ENCODE measurements at places on chromosomes 7 and 10. TPM values are rescaled to one million over a fixed set of nuclear protein-coding genes. Genes with fewer than 3 reads are reported as not detected.

DNA sequence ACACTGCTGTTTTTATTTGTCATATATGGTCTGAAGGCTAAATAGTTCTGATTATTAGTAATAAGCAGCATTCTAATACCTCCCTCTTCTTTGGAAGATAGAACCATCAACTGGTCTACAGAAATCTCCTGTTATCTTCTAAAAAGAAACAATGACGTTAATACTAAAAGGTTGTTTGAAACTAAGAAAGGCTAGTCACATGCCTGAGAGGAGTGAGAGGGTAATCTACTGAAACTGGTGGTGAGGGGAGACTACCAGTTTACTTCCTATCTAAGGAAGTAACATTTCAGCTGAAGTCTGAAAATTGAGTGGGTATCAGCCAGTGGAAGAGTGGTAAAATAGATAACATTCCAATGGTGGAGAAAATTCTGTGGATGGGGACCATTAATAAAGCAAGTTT lies 48.4 kb downstream of the FGFBP3 start:
- no peak for DNase-seq

DNA sequence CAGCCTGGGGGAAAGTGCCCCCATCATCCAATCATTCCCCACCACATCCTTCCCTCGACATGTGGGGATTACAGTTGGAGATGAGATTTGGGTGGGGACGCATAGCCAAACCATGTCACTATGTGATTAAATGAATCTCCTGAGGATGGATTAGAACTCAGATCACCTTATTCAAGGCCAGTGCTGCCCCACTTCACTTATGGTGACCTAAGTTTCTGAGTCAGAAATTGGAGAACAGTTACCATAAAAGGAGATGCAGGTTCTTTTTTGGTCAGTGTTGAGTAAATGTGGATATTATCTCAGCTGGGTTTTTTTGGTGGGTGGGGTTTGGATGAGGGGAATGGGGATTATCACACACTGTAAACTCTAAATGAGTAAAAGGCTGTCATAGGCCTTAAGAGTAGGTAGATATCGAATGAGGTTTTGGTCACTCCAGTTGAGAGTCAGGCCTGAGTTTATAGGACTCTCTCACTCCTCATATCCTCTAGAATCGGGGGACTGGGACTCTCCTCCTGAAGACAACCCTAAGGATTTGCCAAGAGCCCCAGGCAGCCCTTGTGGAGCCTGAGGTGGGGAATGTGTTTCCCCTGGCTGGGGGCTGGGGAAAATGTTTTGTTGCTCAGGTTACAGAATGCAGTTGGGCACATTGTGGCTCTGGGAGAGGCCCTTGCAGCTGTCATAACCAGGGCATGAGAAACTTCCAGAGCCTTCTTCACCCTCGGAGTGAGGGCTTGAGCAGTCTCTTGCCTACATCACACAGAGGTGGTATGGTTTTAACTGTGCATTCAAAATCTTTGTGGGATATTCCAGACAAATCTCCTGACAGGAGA lies 213.0 kb downstream of the BAMBI start:
- DNase-seq: no peak

DNA sequence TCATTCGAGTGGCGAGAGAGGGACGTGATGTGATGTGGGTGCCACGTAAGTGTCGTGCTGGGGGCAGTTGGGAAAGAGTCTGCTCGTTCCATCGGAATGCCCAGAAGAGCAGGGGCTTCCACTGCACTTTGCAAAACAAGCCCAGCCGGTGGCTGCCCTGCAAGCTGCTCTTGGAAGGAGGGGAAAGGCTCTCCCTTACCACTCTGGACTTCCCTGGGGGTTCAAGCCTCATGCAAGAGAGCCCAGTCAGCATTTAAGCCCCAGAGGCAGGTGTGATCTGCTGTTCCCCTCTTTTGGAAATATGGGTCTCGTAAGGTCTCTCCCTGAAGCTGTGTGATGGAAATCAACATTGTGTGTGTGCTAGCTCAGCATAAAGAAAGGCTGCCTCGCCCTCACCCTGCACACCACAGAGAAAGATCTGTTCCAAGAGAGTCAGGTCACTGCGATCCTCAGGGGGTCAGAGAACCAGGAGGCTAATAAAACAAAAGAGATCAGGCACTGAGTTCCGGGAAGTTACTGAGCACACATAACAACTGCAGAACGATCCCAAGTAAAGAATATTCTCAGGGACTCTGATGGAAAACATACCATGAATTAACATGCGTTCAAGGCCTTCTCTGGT lies 212.5 kb downstream of the ADAM12 start:
- no peak for DNase-seq

DNA sequence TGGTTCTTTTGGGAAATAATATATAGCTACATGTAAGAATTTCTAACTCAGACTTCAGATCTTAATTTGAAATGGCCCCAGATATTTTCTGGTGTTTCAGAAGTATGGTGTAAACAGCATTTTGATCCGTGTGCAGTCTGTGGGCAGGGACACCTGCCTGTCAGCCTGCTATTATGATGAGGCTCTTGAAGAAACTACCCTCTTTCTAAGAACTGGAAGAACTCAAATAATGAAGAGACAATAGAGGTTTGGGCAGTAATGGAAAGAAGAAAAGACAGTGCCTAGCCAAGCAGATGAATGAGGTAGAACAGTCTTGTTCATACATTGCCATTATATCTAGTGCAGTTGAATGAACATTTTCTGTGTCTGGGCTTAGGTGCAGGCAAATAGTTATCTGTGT lies 256.6 kb downstream of the ARHGAP21 start:
- DNase-seq: no peak

The SCRN1 gene
- 64.5 TPM for total RNA-seq

DNA sequence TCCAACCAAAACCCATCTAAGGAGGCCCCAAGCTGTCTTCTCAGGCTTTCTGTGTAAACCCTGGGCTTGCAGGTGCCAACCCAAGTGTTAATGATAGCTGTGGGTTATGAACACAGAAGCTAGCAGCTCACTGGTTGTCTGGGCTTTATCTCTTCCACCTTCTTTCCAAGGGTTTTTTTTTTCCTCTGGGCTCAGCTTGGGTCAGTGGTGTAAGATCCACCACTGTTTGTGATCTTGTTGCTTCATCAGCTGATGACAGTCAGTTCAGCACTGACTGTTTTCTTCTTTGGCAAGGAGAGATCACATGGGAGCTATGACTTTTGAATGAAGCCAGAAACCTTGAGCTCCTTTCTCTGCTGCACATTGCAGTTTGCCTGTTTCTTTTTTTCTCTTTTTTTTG lies 4.6 kb downstream of the GTPBP4 start:
- no peak for DNase-seq

DNA sequence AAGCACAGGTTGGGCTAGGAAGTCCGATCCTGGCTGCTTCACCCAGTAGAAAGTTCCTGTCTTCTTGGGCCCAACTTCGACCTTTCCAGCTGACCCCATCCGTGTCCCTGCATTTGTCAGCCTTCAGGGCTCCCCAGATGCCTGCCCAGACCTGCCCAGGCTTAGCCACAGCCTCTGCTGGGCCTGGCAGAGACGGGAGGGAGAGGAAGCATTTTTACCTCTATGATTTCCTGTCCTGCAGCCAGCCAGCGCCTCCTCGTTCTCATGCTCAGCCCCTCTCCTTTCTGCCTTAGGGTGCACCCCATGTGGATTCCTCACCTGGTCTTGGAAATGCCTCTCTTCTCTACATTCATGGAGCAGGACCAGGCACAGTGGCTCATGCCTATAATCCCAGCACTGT lies 3.7 kb downstream of the METTL27 start:
- no peak for DNase-seq

DNA sequence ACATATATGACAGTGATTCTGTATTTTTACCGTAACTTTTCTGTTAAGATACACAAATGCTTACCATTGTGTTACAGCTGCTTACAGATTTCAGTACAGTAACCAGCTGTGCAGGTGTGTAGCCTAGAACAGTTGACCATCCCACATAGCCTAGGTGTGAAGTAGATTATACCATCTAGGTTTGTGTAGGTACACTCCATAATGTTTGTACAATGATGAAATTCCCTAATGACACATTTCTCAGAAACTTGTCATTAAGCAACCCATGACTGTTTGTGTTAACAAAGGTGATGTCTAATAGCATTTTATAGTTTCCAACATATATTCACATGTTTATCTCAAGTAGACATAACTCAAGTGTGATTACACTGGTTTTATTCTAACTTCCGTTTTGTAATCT lies 218.5 kb downstream of the PLXDC2 start:
- DNase-seq: no peak

DNA sequence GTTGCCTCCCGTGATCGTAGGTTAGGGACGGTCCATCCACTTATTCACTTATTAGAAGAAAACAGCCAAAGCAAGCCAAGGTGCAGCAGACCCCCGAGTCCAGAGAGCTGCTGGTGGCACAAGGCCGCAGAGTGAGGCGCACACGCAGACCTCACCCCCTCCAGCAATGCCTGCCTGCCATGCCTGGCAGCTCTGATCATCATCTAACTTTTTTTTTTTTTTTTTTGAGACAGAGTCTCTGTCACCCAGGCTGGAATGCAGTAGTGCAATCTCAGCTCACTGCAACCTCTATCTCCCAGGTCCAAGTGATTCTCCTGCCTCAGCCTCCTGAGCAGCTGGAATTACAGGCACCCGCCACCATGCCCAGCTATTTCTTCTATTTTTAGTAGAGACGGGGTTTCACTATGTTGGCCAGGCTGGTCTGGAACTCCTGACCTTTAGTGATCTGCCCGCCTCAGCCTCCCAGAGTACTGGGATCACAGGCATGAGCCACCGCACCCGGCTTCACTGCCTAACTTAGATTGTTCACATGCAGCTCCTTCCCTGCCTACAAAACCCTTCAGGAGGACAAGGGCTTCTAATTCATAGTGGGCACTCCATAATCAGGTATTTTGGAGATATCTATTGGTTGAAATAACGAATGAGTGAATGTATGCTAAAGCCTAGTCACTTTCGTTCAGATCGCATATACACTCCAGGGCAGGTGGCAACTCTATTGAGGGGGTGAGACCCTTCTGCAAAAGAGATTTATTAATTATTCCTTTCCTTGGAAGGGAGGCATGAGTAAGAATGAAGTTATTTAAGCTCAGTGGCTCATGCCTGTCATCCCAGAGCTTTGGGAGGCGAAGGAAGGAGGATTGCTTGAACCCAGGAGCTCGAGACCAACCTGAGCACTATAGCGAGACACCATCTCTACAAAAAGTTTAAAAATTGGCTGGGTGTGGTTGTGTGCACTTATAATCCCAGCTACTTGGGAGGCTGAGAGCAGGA lies 15.9 kb downstream of the TRIM56 start:
- no peak for DNase-seq

GRCh38 chr10:89646889-89647657 lies 2.0 kb upstream of the PANK1 start:
- DNase-seq: no peak

The ZPBP gene
- total RNA-seq: not detected

DNA sequence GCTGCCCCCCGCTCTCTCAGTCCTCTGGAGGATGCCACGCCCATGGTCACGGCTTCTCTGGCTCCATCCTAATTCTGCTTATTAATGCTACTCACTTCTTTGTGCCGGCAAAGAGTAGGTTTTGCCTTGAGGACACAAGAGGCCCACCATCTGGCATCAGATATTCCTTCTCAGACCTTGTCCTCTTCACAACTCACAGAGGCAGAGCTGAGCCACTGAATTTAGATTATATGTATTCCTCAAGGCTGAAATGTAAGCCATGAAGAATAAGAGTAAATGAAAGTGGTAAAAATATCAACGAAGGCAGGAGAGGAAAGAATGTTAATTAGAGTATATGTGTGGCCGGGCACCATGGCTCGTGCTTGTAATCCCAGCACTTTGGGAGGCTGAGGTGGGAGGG lies 6.5 kb downstream of the RBP4 start:
- no peak for DNase-seq

The GJC3 gene
- total RNA-seq: 0.29 TPM

GRCh38 chr10:129719415-129719739 lies 244.7 kb downstream of the EBF3 start:
- DNase-seq: no peak

- no peak for DNase-seq
Observed at GRCh38 chr10:36182179-36182566, 540.1 kb upstream of the FZD8 start.

DNA sequence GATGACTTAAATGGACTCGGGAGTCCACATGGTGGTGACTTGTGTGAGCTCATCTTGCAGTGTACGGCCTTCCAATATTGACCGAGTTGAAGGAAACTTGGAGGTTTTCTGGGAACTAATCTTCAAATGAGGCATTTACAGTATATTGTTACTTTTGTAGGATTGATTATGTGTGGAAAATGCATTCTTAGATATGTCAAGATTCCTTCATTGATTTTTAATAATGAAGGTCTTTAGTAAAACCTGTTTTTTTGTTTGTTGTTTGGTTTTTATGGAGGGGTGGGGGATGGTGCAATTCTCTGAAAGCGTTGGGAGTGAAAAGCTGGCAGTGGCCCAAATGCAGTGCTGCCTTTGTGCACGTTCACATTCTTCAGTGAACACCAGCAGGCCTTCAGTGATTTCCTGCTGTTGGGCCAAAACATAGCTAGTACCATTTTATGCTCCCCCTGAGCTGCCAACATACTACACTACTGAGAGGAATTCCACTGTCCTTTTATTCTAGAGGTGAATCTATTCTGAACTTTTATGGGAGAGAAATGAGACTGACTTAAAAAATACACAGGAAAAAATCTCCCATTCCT lies 50.4 kb downstream of the CCNY start:
- no peak for DNase-seq

DNA sequence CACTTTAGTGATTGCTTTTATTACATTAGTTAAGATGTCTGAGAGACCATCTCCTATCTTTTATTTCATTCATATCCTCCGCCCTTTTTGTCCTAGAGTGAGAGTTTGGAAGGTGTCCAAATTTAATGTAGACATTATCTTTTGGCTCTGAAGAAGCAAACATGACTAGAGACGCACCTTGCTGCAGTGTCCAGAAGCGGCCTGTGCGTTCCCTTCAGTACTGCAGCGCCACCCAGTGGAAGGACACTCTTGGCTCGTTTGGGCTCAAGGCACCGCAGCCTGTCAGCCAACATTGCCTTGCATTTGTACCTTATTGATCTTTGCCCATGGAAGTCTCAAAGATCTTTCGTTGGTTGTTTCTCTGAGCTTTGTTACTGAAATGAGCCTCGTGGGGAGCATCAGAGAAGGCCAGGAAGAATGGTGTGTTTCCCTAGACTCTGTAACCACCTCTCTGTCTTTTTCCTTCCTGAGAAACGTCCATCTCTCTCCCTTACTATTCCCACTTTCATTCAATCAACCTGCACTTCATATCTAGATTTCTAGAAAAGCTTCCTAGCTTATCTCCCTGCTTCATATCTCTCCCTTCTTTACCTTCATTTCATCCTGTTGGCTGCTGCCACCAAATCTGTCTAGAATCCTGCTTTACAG lies 10.4 kb upstream of the CLCN1 start:
- DNase-seq: peak; percentile 87

The GNAI1 gene
- total RNA-seq: 59.5 TPM

The EMX2 gene
- total RNA-seq: 0.13 TPM

GRCh38 chr7:157253850-157254249 lies 83.0 kb upstream of the DNAJB6 start:
- DNase-seq: no peak

The POLR1F gene
- 55.8 TPM for total RNA-seq

DNA sequence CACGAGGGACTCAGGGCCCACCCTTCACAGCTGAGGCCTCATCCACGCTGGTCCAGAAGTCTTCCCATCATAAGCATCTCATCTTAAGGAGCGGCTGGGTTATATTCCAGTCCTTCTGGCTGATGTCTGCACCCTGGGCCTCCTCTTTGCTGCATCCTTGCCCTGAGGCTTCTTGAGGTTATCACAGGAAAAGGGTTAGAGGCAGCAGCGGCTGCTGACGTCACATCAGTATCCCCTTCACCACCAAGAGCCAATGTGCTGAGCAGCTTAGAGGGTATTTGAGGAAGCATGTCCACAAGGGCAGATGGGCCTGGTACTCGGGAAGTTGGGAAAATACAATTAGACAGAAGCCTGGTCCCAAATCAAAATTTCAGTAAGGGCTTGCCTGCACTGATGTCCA lies 125.1 kb downstream of the PLXNA4 start:
- DNase-seq: no peak

The MRC1 gene
- total RNA-seq: not detected
